ENCODE measurements at places on chromosomes 3 and 15. TPM values are rescaled to one million over a fixed set of nuclear protein-coding genes. Genes with fewer than 3 reads are reported as not detected.
A peak's percentile ranks its signal among the peaks of the same experiment; 100 is the strongest.

- DNase-seq, result no peak
Observed at GRCh38 chr3:73787620-73788019, 162.9 kb upstream of the PDZRN3 start.

The CCDC33 gene
- total RNA-seq, result not detected

- DNase-seq, result no peak
Observed at GRCh38 chr15:39511916-39512260, 69.0 kb upstream of the THBS1 start.

DNA sequence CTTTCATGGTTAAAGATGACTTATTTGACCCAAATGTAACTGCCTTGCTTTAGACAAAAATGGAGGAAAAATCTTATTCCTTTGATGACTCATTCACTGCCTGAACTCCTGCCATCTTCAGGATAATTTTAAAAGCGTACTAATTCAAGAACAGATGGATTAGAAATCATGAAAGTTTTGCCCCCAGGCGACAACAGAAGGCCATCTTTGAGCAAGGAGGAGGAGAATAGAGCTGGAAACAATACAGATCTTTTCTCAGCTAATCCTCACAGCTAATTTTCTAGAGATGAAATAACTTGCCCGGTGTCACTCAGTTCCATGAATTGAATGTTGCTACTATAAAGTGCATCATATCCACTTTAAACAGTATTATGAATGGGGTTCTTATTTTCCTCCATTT lies 324.7 kb upstream of the RARB start:
- peak; percentile 34 for DNase-seq

The ZMYND10 gene
- total RNA-seq, result 0.61 TPM

The CNTN4 gene
- not detected for total RNA-seq

- DNase-seq, result peak; percentile 48
Observed at GRCh38 chr15:68653801-68654200, 75.0 kb downstream of the CORO2B start.

DNA sequence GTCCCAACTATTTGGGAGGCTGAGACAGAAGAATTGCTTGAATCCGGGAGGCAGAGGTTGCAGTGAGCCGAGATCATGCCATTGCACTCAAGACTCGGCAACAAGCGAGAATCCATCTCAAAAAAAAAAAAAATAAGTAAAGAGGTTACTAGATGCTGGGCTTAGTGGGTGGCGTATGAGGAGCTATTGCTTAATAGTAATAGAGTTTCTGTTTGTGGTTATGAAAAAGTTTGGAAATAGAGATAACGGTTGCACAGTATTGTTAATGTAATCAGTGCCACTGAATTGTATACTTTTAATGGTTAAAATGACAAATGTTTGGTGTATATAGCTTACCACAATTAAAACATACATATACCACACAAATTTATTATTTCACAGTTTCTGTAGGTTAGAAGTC lies 14.7 kb upstream of the HHATL start:
- no peak for DNase-seq

DNA sequence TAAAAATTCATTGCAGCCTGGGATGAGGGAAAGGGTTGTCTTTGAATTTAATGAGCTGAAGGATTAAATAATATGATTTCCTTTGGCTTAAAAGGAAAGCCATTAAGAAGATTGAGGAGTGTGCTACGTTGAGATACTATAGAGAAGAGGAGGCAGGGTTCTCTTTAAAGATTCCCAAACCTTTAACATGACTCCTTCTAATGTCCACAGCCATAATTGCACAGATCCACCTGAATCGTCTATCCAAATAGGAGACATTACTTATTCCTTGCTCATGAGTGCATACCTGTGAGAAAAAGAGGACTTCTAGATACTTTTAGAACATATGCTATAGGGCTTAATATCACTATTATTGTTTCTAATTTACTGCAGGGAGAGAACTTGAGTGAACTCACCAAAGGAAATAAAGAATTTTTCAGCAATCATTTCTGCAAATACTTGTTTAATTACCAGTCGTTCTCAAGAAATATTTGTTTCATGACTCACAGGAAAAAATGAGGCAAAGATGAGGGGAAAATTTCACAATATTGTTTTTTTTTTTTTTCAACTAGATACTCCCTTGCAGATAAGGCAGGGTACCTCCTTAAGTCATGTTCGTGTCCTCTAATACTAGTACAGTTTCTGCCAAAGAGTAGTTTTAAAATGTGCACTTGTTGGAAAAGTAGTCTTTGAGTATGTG lies 8.9 kb upstream of the SUCNR1 start:
- no peak for DNase-seq

GRCh38 chr15:101266787-101267186 lies 10.5 kb downstream of the SELENOS start:
- no peak for DNase-seq

DNA sequence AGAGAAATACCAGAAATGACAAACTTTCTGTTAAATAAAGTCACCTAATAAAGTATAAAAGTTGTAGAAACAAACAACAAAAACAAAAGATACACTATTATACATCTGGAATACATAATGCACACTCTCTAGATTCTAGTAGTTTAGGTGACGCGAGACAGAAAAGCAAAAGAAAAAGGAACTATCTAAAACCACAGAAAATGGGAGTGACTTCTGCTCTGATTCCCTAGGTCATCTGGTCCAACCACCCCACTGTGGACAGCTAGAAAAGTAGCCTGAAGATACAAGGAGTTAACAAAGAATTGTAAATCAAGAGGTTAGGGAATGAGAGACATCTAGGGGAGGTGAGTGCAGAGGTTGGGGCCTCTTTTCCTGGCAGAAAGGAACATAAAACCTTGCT lies 39.1 kb downstream of the DHX36 start:
- no peak for DNase-seq

DNA sequence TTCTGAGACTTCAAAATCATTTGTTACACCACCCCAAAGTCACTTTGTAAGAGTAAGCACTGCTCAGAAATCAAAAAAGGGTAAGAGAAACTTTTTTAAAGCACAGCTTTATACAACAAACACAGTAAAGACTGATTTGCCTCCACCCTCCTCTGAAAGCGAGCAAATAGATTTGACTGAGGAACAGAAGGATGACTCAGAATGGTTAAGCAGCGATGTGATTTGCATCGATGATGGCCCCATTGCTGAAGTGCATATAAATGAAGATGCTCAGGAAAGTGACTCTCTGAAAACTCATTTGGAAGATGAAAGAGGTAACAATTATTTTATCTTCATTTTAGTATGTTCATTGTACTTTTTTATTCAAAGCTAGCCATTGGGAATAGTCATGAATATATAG lies 32.6 kb downstream of the BLM start:
- no peak for DNase-seq

GRCh38 chr3:36700537-36701248 lies 63.7 kb downstream of the DCLK3 start:
- DNase-seq, result peak; percentile 77

DNA sequence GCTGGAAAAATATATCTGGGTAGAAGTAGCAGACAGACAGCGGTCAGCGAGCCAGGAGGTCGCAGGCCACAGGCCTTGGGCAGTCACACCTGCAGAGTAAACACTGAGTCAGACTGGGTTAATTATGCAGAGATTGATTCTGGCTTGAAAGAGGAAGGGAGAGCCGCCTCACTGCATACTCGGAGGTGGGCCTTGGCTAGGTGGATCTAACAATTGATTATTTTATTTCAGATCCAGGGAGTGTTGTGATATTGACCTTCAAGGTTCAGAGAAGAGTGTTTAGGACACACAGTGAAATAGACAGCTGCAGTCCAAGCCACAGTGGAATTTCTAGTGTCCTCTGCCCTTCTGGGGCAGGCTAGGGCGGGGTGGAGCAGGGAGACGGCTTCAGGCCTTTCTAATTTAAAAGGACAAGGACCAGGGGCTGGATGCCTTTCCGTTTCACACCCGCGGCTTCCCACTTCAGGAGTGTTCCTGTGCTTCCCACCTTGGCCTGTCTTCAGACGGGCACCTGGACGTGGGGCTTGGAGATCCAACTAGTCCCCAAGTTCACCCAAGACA lies 237.3 kb downstream of the XXYLT1 start:
- no peak for DNase-seq

DNA sequence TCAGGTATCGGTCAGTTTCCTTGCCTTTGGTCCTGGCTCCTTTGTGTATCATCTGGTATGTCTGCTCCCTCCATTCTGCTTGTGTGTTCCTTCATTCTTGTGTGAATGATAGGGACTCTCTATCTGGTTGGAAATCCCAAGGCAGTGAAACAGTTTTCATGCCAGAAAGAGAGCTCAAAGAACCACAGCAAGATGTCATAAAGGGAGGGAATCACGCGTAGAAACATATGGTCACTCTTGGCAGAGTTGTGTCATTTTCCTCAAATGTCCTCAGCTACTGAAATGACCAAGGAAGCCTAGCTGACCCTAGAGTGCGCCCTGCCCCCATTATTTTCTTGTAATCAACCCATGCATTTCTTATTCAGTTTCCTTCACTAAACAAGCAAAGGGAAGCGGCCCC lies 48.0 kb downstream of the RASGRP1 start:
- no peak for DNase-seq

- DNase-seq, result no peak
Observed at GRCh38 chr15:95277266-95277665, 1045.9 kb downstream of the MCTP2 start.

DNA sequence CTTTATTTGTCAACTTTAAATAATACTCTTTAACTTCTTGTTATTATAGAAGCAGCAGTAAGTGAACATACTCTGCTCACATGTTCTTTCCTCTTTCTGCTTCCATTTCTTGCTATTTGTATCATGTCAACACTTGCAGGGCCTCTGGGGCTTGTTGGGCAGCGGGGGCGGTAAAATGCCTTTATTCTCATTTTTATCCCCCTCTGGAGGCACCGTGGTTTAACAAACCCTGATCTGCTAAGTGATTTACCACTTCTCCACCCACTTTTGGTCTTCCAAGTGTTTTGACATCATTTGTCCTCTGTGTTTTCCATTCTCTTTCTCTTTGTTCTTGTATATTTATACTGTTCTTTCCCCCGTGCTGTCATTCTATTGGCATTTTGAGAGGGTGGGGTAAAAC lies 33.9 kb downstream of the SCN10A start:
- DNase-seq, result no peak

- DNase-seq, result peak; percentile 86
Observed at GRCh38 chr3:99172736-99173657, 271.5 kb upstream of the DCBLD2 start.

DNA sequence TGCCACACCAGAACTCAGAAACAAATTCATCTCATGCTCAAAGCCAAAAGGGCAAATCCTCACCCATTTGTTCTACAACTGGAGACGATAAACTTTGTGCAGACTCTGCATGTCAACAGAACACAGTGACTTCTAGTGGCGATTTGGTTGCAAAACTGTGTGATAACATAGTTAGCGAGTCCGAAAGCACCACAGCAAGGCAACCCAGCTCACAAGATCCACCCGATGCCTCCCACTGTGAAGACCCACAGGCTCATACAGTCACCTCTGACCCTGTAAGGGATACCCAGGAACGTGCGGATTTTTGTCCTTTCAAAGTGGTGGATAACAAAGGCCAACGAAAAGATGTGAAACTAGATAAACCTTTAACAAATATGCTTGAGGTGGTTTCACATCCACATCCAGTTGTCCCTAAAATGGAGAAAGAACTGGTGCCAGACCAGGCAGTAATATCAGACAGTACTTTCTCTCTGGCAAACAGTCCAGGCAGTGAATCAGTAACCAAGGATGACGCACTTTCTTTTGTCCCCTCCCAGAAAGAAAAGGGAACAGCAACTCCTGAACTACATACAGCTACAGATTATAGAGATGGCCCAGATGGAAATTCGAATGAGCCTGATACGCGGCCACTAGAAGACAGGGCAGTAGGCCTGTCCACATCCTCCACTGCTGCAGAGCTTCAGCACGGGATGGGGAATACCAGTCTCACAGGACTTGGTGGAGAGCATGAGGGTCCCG lies 199.7 kb downstream of the AKAP13 start:
- no peak for DNase-seq

GRCh38 chr3:29319262-29319661 lies 38.4 kb downstream of the RBMS3 start:
- DNase-seq, result no peak

DNA sequence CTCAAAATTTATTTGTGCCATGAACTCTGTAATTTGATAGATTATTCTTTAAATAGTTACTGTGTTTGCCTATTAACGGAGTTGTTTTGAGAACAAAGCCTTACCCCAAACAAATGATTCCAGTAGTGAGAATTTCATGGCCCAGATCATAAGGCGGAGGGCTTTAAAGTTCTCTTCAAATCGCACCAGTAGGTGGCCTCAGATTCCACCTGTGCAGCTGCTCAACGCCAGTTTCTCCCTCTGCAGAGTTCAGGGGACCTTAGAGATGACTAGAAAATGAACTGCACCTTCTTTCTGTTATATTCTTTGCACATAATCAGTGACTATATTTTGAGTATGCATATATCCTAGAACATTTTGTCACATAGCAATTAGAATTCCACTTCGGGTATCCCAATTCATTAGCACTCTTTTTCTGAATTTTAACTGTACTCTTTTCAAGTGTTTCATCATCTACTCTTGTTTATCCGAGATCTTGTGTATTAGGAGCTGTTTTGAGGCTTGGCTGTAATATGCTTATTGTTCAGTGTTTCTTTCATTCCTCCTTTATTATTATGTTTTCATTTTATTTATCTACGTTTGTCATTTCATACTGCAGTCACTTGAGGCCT lies 232.6 kb upstream of the CHRM5 start:
- DNase-seq, result peak; percentile 71

The AHSG gene
- not detected for total RNA-seq

- DNase-seq, result no peak
Observed at GRCh38 chr3:134905647-134905935, 110.5 kb downstream of the EPHB1 start.

- DNase-seq, result no peak
Observed at GRCh38 chr3:49724586-49724985, 835 bp upstream of the GMPPB start.

DNA sequence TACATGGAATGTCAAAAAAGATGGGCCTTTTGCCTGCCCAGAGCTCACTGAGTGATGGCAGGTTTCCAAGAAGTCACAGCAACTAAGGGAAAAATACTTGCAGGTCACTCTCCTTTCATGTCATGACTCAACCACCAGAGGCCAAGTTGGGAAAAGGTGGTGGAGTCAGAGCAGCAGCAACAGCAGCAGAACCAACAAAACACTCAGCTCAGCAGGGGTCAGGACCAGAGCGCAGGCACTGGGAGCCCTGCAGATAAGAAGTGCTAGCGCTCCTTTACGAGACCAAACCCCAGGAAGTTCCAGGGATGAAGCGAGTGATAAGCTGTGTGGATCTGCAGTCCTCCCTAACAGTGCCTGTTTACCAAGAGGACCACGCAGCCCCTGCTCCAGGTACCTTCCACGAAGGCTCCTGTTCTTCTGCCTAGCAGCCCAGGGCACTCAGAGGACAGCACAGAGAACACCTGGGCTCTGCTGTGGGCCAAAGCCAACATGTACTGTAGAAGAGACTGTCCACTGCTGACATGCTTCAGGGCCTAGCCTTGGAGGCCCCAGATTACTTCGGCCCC lies 26.0 kb downstream of the POC1A start:
- no peak for DNase-seq

DNA sequence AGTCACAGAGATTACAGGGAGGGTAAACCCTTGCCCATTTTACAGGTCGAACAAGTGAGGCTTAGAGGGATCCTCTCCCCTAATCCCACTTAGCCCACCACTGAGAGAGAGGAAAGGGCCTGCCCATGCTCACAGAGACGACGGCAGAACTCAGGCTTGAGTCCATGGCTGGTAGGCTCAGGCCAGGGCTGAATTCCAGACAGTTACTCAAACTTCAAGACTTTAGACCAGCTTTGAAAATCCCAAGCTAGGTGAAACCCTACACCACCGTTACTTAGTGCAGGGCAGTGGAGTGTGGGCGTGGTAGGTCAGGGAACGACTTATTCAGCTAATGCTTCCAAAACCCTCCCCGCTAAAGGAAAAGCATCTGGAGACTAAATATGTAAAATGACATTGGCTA lies 16.4 kb downstream of the GRIP2 start:
- DNase-seq, result no peak

The UNC13C gene
- not detected for total RNA-seq

The CNBP gene
- total RNA-seq, result 418 TPM
